ENCODE measurements at places on chromosomes 5 and 9.

DNA sequence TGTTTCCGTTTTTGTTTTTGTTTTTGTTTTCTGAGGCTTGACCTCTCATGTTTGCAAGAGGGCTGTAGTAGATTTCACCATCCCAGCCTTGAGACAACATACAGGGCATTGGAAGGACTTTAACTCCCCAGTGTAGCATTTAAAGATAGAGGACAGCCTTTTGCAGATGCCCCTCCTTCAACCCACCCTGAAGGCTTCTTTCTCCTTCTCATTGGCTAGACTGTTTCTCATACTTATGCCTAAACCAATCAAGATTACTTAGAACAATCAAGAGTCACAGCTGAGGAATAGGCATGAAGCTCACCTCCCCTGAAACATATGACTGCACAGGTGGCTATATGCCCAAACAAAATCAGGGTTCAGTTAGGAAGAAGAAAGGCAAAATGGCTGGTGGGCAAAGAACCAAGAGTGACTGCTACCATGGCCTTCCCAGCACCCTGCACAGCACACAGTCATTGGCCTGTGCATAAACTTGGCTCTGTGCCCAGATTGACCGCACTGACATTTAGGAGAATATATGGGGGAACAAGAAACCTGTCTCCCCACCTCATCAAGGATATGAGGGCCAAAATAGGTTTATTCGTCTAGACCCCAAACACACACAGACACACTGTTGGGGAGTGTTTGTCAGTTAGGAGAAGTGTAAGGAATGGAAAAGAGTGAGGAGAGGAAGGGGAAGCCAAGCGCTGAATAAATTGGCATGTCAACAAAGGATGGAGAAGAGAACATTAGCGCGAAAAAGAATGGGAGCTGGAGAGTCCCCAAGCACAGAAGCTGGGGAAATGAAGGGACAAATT lies 137.3 kb upstream of the RANBP3L start:
- no peak for DNase-seq

- peak; percentile 84 for DNase-seq
These were observed 364 bp downstream of the RPS6 start for GRCh38 chr9:19379697-19380046.

GRCh38 chr5:178210686-178211085 lies 6.4 kb downstream of the HNRNPAB start:
- DNase-seq: no peak

GRCh38 chr9:127149463-127150390 lies 27.3 kb upstream of the ANGPTL2 start:
- DNase-seq: no peak

DNA sequence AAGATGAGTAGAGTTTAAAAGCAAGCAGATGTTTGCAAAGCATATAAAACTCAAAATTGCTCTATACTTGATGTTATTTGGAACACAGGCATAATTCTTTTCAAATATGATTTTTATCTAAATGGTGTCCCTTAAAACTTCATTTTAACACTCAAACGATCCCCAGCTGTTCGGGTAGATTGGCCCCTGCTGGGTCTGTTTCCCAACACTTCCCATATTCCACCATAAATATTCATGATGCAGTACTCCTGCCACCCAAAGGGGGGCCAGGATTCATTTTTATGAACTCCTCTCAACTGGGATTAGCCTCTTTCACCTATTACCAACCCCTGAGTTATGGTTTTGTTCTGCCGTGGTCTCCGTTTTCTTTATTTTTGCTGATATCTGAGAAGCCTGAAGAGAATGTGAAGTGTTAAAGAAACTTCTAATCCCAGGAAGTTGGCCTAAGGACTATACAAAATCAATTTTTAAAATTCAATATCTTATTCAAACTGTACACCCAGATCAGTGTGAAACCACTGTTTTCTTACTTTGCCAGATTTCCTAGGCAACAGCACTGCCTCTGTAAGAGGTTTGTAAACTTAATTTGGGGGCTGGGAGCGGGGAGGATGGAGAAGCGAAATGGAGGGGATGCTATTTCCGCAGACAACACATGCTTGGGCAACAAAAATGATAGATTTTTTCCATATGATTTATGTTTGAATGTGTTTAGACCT lies 384.1 kb downstream of the DMRT2 start:
- no peak for DNase-seq

GRCh38 chr9:86354818-86355309 lies 654 bp upstream of the TUT7 start:
- no peak for DNase-seq

- no peak for DNase-seq
These were observed 72.2 kb downstream of the ATG10 start for GRCh38 chr5:82044010-82044409.
